Fibroblast of upper back skin (primary cell): ENCODE measurements at places on chromosomes 6 and 20.

GRCh38 chr6:5204376-5204775 is 56.4 kb downstream of the LYRM4 start:
- DNase-seq: no peak

GRCh38 chr20:62797671-62798532 is 1.6 kb downstream of the MRGBP start:
- DNase-seq: no peak

DNA sequence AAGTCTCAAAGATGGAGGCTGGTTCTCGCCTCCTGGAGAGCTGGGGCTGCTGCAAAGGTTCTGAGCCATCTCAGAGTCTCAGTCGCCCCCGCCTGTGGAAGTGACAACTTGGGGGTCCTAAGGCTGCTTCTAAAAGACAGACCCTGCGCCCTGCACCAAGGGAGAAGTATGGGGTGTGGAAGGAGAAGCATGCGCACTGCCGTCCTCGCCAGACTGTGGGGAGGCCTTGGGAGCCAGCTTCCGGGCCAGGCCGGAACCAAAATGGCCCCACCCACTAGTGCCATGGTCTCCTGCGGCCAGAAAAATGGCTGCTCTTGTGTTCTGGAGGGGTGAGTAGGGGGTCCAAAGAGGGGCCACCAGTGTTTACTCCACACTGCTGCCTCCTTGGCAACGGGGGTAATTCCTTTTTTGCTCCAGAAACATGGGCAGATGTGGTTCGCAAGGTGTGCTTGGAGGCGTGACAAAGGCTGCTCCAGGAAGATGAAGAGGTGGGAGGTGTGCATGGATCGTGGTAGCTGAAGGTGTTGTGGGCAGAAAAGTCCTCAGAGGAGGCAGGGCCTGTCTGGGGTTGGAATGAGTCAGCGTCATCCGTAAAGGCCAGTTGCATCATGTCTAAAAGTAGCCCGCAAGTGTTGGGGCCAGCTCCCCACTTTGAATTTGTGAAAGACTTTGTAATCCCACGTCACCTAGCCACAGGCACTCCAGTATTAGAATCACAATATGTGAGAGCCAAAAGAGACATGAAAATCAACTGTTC is 329.8 kb upstream of the SOX4 start:
- DNase-seq: peak; percentile 68

DNA sequence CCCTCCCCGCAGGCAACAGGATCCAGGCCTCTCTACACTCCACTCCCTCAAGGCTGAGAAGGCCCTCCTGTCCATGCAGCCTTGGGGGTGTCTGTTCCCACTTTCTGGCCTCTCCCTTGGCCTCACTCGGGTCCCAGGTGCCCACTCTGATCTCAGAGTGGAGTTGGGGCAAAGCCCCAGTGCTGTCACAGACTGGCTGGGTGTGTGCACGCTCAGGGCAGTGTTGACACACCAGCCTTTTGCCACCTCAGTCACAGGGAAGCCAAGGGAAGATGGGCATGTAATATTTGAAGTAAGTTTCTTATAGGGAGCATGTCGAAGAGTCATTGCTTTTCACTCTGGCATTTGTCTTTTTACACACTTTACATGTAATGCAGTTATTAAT is 44.9 kb downstream of the HLA-DRA start:
- DNase-seq: no peak

- no peak for DNase-seq
Observed at GRCh38 chr6:86017236-86017635, 374.6 kb upstream of the SYNCRIP start.

GRCh38 chr20:62951896-62952372 is 575 bp upstream of the SLC17A9 start:
- no peak for DNase-seq

- DNase-seq: peak; percentile 77
Observed at GRCh38 chr20:3173610-3174441, 477 bp upstream of the LZTS3 start.

DNA sequence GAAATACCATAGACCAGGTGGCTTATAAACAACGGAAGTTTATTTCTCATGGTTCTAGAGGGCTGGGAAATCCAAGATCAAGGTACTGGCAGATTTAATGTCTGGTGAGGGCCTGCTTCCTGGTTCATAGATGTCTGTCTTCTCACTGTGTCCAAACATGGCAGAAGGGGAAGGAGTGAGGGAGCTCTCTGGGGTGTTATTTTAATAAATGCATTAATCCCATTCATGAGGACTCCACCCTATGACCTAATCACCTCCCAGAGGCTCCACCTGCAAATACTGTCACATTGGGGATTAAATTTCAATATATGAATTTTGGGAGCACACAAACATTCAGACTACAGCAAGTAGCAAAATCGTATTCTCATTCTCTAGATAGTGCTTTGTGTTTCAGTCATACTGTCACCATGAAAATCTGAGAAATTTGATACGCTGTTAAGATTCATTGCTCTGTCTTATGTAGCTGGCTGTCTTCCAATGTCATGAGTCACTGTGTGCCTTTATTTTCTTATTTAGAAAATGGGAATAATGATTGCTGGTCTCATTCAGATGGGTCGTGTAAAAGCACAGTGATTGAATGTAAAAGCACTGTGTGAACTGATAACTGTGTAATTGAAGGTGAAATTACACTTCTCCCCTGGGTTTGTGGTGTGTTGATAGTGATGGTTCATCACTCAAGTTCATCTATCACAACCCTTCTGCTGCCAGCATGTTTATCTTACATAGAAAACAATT is 8.9 kb upstream of the ERVFRD-1 start:
- peak; percentile 41 for DNase-seq

DNA sequence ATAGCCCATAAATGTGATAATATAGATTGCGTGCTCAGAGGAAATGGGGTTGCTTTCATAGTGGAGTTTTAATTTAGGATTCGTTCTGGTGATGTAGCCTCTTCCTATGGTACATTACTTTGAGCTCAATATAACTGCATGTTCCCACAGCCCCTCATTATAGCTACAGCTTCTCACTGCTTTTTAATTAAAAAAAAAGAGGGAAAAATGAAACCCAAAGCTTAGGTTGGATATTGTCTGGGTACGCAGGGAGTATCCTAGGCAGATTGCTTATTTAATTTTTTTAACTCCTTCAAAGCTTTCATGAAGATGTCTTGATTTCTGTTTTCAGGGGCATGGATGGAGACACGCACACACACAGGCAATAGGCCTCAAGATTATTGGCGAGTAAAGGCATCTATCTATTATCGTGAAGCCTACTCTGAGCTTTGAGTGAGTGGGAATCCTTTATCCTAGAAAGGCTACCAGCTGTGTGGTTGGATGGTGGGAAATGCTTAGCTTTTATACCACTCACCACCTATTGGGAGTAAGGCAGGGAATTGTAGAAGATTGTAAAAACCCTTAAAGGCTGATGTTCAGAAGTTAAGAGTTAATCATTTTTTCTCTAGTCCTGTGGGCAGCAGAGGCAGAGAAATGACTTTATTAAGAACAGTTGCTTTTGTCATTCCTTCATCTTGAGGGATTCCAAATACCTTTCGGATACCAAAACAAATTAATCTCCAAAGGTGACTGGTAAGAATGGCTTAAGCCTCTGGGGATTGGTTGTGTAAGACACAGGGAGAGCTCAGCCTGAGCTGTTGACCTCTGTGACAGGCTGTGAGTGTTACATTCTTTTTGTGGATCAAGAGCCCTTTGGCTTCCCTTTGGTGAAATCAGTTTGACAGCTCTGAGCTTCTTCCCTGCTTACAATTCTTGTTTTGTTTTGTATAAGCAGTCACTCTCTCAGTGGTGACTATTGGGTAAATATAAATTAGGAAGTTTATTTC is 33.4 kb downstream of the CTNNBL1 start:
- DNase-seq: peak; percentile 63

DNA sequence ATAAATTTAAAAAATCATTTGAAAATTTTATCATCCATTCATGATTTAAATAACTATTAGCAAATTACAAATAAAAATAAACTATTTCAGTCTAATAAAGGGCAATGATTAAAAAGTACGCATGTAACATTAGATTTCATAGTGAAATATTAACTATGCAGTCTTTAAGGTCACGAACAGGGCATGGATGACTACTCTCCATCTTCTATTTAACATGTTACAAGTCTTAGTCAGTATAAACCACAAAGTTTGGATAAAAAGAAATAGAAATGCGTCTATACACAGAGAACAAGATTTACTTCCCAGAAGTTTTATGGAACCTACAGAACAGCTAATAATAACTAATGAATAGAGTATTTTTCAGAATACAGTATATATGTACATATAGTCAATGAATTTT is 1016.0 kb downstream of the EYS start:
- DNase-seq: no peak

DNA sequence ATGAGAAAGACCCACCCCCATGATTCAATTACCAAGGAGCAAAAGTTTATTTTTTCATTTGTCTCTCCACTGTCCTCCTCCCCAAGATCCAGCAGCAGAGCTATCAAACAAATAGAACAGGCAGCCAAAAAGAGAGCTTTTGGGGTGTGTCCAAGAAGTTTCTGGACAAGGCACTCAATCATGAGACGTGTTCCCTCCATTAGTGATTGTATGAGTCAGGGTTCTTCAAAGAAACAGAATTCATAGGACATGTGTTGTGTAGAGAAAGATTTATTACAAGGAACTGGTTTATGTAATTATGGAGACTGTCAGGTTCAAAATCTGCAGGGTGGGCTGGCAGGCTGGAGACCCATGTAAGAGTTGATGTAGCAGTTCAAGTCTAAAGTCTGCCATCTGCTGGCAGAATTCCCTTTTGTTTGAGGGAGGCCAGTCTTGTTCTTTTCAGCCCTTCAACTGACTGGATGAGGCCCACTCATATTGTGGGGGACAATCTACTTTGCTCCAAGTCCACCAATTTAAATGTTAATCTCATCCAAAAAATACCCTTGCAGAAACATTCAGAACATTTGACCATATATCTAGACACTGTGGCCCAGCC is 248.1 kb upstream of the OPRM1 start:
- DNase-seq: peak; percentile 22

DNA sequence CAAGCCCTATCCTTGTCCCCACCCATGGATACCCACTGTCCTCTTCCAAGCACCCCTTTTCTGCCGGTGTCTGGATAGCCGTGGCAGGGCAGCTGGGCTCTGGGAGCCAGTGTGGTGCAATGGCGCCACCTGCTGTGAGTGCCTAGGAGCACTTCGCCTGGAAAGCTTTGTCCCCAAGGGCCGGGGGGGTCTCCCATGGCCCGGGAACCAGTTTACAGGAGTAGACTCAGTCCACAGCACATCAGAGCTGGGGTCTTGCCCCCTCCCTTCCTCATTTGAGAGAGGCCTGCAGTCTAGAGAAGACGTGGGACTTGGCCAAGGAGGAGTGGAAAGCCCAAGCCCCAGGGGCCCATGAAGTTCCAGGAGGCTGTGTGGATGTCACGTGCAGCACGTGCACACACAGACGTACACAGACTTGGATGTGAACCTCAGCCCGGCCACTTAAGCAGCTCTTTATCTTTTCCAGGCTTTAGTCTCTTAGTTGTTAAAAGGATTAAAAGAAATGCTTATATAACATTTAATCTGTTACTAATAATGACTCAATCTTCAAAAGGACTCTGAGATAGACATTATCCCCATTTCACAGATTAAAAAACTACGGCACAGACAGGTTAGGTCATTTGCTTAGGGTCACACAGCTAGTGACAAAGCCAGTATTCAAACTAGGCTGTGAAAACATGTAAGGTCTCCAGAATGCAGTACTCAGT is 40.9 kb upstream of the CDH22 start:
- DNase-seq: peak; percentile 36

GRCh38 chr6:41229721-41230120 is 1.6 kb downstream of the TREML4 start:
- DNase-seq: no peak

DNA sequence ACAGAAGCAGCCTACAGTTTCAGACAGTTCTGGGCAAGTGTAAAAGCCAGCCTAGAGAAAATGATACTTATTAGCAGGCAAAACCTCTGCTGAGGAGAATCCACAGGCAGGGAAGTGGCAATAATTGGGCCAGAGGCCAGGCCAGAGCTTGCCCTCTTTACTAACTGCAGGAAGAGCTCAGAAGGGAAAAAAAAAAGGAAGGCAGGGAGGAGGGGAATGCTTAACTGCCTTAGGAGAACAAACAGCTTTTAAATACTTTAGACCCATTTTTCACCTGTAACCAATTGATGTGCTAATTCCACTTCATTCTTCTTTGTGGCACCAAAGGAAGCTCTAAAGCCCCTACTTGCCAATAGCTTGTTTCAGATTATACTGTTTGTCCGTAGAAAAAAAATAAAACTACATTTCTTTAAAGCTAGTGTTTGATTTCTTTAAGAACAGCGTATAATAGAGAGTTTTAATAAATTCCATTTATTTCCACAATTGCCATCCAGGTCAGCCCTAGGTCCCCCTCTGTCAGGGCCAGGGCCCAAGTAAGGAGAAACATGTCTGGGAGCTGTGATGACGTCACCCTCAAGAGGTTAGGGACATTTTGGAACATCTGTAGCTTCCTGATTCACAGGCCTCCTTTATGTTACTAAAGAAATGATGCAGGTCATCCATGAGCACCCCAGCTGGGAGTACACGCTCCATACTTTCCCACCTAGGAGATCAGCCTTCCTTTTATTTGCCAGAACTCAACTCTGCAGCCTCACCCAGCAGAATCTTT is 384.3 kb downstream of the CDC5L start:
- no peak for DNase-seq

GRCh38 chr6:109521080-109521479 is 38.1 kb upstream of the ZBTB24 start:
- DNase-seq: no peak

- DNase-seq: no peak
Observed at GRCh38 chr6:118965843-118966370, 30.9 kb upstream of the MCM9 start.

DNA sequence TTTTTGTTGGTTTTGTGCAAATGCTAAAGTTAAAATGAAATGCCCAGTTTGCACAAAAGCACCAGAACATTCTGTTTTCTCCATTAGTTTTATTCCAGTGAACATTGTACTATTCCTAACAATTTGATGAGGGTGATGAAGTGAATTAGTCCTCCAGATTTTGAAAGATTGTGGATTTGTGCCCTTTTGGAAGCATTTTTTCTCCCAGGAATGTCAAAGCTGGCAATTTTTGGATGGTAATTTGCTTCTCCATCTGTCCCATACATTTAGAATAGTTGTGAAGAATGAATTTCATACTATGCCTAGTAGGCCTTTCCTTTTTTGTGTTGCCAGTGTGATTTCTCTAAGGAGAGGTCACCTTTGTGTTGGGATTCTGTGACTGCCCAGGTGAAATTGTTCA is 797.2 kb downstream of the BCKDHB start:
- no peak for DNase-seq

DNA sequence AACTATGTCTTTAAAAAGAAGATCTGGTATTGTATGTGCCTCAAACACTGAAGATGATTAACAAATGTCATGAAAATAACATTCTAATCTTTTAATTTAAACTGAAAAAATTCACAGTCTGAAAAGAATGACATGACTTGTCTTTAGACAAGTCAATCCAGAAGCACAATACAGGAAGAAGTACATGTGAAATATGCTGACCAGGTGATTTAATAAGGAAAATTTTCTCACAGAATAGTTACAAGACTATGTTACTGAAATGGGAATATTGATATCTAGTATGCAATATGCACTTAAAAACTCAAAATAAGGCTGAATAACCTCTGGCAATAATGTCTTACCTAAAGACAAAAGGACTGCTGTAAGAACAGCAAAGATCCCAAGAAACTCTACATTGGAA is 13.1 kb downstream of the CEP85L start:
- no peak for DNase-seq
